ENCODE measurements at places on chromosomes 1 and 21.
A peak's percentile ranks its signal among the peaks of the same experiment; 100 is the strongest.

DNA sequence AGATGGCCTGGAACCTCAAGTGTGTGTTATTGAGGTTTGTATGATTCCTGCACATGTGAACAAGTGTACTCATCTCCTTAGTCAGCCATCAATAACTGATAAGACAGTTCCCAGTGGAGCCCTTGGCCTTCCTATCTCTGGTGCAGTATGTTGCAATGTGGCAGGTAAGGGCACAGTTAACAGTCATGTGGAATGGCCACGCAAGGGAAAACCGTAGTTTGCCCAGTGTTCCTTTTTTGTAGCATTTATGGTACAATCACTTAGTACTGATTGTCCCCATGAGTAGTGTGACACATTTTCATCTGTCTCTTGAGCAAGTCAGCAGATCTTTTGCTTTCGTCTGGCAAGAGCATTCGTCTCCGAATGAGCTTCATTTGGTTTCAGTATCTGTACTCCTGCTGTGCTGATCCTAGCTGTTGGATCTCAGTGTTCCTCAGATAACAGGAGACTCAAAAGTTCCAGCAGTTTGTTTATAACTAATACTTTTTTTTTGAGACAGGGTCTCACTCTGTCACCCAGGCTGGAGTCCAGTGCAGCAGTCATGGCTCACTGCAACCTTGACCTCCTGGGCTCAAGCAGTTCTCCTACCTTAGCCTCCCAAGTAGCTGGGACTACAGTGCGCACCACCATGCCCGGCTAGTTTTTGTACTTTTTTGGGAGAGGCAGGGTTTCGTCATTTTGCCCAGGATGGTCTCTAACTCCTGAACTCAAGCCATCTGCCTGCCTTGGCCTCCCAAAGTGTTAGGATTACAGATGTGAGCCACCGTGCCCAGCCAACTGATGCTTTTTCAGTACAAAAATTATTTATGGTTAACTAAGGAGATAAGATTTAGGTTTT is 8.2 kb downstream of the CTPS1 start:
- DNase-seq = no peak

DNA sequence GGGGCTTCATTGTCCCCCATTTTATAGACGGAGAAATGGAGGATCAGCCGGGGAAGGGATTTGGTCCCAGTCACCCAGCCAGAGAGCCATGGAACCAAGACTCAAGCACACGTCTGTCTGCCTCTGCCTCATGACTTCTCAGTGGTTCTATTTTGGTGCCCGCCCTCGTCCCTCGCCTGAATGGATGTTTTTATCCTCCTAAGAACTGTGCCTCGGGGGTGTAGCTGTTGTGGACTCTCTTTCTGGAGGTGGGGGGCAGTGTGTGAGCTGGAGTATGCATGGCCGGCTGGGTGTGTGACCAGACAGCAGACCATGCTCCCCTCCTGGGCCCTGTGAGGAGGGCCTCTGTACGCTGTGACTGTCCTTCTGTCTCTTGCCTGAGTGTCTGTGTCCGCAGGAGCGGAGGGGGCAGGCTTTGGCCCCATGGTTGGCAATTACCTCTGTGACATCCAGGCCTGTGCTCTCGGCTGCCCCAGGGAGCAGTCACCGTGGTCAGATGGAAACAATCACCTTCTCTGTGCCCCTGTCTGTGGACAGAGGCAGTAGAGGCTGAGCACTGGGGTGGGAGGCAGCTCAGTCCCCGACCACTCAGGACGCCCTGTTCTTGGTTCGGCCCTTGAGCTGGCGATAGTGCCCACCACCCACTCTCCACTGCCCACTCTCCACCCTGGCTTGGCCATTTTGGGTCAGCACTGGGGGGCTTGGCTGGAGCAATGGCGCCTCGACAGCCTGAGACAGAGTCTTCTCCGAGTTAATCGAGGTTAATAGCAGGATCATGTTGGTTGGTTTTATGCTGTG is 20.4 kb downstream of the WNT4 start:
- DNase-seq = no peak

DNA sequence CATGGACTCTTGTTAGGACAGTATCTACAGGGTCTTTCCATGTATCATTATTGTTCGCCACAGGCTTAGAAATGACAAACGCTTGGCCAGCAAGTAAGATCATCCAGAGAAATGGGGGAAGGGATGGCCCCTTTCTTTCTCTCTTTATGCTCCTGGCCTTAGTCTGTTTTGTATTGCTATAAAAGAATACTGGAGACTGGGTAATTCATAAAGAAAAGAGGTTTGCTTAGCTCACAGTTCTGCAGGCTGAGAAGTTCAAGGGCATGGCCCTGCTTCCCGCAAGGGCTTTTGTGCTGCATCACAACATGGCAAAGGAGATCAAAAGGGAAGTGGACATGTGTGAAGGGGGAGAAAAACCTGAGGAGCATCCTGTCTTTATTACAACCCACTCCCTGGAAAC is 41.0 kb downstream of the DNTTIP2 start:
- DNase-seq = no peak

DNA sequence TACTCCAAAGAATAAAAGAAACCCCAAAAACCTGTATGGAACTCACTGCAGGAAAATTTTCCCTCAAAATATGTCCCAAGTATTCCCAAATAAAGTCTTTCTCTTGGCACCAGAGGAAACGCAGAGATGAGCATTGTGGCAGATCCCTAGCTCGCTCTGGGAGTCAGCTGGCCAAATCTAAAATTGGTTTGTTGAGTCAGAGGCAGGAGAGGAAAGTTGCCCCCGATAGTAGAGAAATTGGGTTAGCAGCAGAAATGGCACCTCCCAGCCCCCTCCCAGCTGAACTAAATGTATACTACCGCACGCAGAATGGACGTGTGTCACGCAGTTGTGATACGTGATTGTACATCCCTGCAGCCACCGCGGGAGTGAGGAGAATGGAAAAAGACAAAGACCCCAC is 39.9 kb upstream of the TARBP1 start:
- no peak for DNase-seq

- DNase-seq = no peak
Measured at GRCh38 chr1:112564081-112564480, 54.9 kb downstream of the ST7L start.

DNA sequence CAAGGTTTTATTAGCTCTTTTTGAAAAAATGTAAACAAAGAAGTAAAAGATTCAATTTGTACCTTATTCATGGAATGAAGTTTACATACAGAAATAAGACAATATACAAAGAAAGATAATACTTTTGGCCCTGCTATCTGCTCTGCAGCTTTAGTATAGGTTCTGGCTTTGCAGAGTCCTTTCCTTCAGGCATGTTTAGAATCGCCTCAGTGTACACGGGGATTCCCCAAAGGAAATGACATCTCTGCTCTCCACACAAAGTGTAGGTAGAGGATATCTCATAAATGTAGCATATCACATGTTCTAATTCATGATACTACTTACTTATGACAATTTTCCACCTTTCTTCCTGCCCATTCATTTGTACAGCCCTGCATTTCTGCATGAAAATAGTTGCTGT is 222.6 kb upstream of the DPYD start:
- no peak for DNase-seq

- DNase-seq = peak; percentile 25
Measured at GRCh38 chr21:37704751-37705150, 211.5 kb downstream of the KCNJ6 start.

DNA sequence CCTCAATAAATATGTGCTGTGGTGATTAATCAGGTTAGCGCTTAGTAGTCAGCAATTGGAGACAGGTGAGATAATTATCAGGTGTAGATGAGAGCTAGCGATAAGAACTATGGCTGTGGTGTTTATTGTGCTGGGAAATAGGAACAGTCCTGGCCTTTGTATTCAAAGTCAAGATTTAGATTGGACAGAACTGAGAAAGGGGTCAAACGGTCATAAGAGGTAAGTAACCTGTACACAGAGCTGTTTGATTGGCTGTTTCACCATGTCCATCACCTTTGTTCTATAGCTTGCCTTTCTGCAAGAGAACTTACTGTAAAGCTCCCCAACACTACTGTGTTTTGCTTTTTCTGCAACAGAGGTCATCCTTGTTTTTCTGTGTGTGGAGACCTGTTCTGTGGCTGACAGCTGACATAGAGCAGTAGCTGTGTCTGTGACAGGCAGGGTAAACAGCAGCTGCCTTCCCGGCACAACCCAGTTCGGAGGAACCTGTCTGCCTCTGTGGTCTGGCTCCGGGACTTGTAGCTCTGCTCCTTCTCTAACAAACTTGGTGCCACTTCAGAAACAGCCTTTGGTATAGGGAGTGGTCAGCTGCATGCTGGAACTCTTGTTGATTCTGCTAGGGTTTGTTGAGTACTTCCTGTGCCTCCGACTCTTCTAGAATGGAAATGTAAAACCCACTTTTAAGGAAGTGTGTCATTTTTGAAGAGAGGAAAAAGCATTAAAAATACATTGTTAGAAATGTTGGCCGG is 21.1 kb upstream of the CDC42 start:
- no peak for DNase-seq

DNA sequence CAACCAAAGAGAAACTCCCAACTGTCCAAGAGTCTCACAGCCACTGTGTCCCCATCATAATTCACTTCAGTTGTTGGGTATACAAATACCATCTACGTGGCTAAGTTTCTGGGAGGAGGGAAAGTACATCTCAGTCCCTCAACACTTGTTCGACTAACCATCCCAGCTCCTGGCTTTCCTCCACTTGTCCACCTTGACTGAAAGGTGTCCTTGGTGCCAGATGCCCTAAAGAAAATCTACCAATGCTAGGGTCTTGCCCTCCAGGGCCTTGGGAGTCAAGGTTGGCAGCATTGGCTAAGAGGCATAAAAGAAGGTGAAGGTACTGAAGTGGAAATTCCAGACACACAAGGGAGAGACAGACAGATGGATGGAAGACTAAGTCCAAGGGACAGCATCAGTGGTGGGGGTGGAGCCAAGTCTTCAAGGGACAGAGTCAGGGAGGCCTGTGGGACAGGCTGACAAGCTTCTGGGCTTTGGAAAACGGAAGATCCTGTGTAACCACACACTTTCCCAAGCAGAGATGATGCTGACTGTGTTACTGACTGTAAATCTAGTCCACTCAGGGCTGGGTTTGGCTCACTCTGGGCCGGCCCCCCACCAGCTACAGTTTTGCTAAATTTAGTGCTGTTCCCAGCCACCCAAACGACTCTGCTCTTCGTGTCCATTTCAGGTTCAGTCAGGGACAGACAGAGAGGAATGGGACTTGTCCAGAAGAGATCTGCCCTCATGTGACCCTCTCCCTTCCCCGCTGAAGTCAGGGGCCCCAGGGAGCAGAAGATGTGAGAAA is 60.1 kb downstream of the CD34 start:
- DNase-seq = no peak

- no peak for DNase-seq
Measured at GRCh38 chr1:77830946-77831345, 51.5 kb downstream of the MIGA1 start.

DNA sequence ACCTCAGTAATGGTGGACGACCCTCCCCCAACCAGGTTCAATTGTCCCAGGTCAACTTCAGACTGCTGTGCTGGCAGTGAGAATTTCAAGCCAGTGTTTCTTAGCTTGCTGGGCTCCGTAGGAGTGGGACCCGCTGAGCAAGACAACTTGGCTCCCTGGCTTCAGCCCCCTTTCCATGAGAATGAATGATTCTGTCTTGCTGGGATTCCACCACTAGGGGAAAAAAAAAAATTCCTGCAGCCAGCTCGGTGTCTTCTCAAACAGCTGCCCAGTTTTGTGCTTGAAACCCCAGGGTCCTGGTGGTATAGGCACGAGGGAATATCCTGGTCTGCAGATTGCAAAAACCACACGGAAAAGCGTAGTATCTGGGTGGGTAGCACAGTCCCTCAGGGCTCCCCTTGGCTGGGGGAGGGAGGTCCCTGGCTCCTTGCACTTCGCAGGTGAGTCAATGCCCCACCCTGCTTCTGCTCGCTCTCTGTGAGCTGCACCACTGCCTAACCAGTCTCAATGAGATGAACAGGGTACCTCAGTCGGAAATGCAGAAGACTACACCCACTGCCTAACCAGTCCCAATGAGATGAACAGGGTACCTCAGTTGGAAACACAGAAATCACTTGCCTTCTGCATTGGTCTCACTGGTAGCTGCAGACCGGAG is 41.5 kb downstream of the GBP6 start:
- no peak for DNase-seq

DNA sequence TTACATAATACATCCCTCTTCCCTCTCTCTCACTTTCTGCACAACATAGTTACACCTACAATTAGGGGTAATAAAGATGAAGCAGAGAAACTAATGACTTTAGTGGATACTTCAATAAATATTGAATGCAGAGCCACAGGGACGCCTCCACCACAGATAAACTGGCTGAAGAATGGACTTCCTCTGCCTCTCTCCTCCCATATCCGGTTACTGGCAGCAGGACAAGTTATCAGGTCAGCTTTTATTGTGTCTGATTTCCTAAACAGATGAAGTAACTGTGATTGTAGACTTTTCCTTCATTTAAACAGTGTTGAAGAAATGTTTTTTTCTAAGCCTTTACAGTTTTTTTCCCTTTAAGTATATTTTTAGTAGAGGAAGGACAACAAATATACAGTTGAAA is 281.6 kb downstream of the TPR start:
- no peak for DNase-seq

GRCh38 chr1:65476327-65476726 is 55.9 kb downstream of the LEPR start:
- no peak for DNase-seq

- no peak for DNase-seq
Measured at GRCh38 chr1:89490389-89490788, 34.2 kb upstream of the LRRC8B start.

DNA sequence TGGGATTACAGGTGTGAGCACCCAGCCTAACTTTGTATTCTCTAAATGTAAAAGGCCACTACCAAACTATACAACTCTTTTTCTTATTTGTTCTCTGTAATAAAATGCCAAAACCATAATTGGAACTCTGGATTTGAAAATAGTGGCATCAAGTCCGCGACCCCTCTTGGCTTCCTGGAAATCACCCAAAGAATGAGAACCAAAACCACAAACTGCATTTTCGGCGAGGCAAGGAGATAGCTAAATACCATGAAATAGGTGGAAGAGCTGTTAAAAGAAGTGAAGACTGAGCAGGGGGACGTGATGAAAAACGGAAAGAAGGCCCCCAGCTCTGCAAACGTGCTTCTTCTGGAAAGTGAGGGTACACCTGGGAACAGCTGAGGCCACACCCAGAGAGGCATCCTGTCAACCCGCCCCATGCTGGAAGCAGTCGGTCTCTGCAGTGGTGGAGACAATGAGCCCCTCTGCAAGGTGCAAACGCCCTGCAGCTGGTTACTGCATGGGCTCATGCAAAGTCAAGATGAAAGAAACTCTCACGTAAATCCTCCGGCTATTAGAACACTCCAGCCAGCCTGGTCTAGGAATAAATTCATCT is 22.5 kb downstream of the VPS26C start:
- no peak for DNase-seq
